ENCODE measurements at places on chromosomes 6 and 20.

DNA sequence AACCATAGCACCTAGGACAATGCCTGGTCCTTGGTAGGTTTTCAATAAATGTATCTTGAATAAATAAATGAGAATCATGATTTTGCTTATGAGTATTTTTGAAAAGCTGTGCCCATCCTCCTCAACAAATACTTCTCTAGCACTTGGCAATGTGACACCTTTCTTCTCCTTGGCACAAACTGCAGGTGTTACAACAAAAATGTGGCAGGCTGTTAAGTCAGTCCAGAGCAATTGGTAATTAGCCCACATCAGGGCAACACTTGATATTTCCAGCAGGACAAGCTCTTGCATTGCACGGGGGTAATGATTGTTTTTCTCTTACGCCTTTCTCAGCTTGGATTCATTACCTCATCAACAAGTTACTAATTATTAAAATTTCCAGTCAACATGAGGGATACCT lies 31.6 kb upstream of the SNX9 start:
- peak; percentile 42 for DNase-seq

GRCh38 chr6:31588871-31589650 lies 3.0 kb downstream of the LST1 start:
- DNase-seq, result no peak

- DNase-seq, result peak; percentile 47
Measured at GRCh38 chr6:12605888-12606345, 110.7 kb upstream of the PHACTR1 start.

GRCh38 chr6:35161266-35161665 lies 20.1 kb upstream of the TCP11 start:
- peak; percentile 46 for DNase-seq

Measured in NCI-H524 (cell line).